ENCODE measurements at places on chromosomes 6 and 20.
A peak's percentile ranks its signal among the peaks of the same experiment; 100 is the strongest.

- no peak for DNase-seq
Measured at GRCh38 chr6:168232528-168232927, 87.0 kb downstream of the DACT2 start.

DNA sequence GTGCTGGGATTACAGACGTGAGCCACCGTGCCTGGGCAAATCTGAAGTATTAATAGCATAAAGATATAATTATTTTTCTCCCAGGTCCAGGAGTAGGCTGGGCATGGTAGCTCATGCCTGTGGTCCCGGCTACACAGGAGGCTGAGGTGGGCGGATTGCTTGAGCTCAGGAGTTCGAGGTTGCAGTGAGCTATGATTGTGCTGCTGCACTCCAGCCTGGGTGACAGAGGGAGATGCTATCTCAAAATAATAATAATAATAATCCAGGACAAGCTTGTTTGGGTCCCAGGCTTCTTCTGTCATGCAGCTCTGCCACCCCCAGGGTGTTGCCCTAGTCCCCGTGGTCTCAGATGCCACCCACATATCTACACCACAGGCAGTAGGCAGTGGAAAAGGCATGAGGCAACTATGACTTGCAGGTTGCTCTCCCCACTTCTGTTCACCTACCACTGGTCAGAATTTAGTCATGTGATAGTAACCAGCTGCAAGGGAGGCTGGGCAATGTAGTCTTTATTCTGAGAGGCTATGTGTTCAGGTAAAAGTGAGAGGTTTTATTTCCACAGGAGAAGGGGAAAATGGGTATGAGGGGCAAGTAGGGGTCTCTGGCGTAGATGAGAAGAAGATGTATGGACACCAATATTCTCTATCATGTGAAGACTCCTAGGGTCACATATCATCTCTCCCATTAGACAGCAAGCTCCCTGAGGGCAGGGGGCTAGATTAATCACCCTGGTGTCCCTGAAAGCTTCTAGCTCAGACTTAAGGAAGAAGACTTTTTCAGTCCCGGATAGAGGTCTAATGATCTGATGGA is 25.7 kb downstream of the TCF15 start:
- no peak for DNase-seq

DNA sequence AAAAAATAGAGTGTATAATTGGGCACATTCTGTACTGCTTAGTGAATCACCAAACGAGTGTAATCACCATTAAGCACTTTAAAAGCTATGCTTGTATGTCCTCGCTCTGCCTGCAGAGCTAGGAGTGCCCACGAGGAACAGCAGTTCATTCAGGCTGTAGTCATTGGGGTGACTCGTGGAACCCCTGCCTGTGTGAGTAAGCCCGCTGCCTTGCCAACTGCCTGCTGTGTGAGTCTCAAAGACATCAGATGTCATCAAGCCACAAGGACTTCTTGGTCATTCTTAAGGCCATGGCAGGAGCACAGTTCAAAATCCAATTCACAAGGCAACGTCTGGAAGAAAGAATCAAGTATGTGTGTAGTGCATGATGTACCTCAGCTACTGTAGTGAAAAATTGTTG is 60.4 kb downstream of the FOXO3 start:
- DNase-seq, result no peak

- no peak for DNase-seq
Measured at GRCh38 chr20:16701296-16701695, 28.5 kb upstream of the SNRPB2 start.

DNA sequence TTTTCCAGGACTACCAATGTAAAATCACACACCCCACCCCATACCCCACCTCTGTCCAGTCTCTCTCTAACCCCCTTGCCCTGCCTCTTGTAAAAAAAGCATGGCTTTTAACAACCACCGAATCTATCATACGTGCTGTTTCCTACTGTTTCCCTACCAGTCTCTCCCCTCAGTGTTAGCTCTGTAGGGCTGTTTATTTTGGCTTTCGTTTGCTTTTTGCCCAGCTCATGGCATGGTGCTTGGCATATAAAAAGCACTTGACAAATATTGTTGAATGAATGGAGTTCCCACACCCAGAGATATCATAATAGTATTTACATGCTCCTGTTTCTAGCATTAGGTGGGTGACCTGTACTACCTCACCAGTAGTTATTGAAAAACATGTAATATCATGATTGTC is 148.2 kb downstream of the OPRM1 start:
- no peak for DNase-seq

- no peak for DNase-seq
Measured at GRCh38 chr20:18005170-18005989, 36.6 kb downstream of the MGME1 start.

DNA sequence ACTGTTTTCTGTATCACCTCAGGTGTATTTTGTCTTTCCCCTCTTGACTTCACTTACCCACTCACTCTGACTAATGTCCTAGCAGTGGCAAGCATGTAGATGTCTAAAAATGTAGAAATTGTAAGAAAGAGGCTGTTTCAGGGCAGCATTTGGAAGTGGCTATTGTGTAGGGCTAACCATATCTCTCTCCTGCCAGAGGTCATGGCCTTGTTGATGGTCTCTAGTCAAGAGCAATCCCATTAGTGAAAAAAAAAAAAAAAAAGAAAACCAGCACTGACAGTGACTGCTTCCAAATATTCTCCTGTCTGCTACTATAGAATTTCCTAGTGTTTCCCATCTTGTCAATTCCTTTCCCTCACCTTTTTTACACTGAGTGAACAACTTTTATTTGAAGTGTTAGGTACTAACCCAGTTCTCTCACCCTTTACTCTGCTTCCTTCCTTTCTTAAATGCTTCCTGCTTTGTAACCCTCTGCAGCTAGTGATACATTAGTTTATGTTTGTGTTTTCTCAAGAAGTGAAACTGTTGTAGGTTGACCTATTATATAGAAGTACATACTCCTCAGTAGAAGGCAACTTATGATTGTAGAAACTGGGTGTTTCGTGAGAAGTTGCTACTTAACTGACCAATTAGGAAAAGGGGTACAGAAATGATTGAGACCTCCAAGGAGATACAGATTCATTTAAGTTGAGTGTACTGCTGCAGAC is 174.1 kb upstream of the PTPRK start:
- no peak for DNase-seq

DNA sequence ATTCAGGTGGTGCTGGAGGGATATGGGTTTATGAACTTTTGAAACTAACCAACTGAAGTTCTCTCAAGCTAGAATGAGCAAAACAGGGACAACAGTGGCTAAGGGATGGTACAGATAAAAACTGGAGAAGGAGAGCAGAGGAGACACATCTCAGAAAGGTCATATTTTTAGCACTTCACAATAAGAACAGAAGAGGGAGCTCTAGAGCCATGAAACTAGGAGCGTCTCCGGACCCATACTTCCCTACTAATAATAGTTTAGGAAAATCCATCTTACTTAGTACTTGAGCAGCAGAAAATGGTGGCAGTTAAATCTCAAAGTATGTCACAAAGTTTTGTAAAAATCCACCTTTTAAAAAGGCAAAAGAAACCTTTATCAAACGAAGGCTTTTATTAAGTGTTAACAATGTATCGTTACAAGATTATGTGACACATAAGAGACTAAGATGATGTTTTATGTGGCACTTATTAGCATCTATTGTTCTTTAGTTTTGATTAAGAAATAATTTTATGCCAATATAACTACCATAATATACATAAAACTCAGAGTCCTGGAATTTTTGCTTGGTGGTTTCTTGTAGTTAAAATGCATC is 278.6 kb downstream of the TBC1D32 start:
- peak; percentile 4 for DNase-seq

- no peak for DNase-seq
Measured at GRCh38 chr6:135655055-135655454, 157.5 kb upstream of the AHI1 start.

Measured in T-helper 1 cell (primary cell).